ENCODE measurements at places on chromosomes 12 and 14.
A peak's percentile ranks its signal among the peaks of the same experiment; 100 is the strongest.

- DNase-seq: no peak
Measured at GRCh38 chr14:74578479-74578878, 33.6 kb downstream of the LTBP2 start.

GRCh38 chr12:45416126-45416525 lies 200.2 kb downstream of the ANO6 start:
- DNase-seq: no peak

GRCh38 chr14:31229638-31230572 lies 22.3 kb upstream of the HECTD1 start:
- peak; percentile 29 for DNase-seq

GRCh38 chr12:45336331-45336730 lies 120.4 kb downstream of the ANO6 start:
- no peak for DNase-seq

DNA sequence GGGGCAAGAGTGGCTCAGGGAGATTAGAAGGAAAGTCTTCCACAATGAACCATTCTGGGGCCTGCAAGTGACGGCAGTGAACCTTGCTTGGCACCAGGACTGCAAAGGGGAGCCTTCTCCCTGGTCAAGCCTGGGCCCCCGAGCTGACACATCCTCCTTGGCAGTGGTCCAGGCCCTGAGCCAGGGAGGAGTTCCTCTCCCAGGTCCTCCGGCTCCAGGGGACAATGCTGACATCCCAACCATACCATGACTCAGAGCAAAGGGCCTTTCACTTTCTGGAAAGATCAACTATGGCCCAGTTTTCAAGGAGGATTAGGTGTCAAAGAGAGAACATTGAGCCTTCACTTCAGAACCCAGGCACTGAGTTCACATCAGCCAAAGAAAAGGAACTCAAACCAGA lies 756.5 kb upstream of the TBX3 start:
- no peak for DNase-seq

- DNase-seq: no peak
Measured at GRCh38 chr14:68573126-68573525, 219.7 kb downstream of the ZFP36L1 start.

DNA sequence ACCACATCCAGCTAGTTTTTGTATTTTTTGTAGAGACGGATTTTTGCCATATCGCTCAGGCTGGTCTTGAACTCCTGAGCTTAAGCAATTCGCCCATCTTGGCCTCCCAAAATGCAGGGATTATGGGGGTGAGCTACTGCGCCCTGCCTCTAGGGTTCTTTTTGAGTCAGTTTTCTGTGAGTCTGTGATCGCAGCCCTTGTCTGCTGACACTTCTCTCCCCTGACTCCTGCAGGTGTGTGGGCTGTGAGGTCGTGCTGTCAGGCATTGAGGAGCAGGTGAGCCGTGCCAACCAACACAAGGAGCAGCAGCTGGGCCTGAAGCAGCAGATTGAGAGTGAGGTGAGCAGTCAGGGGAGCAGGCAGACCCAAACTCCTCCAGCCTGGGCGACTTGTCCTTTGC lies 6.3 kb downstream of the COPS7A start:
- no peak for DNase-seq

- no peak for DNase-seq
Measured at GRCh38 chr12:49667325-49668090, 39.7 kb downstream of the FMNL3 start.
